ENCODE measurements at places on chromosomes 1 and 21.

DNA sequence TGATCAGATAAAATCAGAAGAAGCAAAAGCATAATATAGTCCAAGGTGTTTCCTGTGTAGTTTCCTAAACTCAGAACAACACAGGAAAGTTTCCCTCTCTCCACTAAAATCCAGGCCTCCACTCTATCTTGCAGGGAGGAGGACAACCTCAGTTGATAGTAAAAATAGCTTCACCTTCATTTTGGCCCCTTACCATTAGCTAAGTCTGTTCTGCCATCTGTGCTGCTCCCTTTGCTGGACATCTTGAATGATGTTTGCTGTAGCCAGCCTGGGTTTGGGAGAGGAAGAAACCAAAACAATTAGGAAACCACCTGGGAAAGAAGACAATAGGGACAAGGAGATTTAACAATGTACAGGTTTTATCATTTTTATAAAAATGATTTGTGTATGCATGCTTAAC is 18.6 kb downstream of the DCAF8 start:
- no peak for DNase-seq

DNA sequence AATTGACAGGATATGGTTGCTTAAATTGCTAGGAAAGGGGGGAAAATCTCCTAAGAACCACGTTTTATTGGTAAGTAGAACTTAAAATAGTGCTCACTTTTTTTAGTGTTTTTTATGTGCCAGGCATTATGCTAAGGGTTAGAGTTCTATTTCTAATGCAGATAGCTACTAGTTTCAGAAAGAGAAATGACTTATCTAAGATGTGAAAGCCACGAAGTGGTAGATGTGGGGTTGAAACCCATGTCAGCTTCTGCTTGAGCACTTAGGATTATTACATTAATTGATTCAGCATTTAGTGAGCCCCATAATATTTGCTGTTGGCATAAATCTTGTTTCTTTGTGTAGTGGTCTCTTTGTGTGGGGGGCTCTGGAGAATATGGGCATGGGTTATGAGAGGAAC is 24.7 kb downstream of the CACHD1 start:
- no peak for DNase-seq

GRCh38 chr1:181896824-181897223 is 164.7 kb downstream of the ZNF648 start:
- DNase-seq, result no peak

DNA sequence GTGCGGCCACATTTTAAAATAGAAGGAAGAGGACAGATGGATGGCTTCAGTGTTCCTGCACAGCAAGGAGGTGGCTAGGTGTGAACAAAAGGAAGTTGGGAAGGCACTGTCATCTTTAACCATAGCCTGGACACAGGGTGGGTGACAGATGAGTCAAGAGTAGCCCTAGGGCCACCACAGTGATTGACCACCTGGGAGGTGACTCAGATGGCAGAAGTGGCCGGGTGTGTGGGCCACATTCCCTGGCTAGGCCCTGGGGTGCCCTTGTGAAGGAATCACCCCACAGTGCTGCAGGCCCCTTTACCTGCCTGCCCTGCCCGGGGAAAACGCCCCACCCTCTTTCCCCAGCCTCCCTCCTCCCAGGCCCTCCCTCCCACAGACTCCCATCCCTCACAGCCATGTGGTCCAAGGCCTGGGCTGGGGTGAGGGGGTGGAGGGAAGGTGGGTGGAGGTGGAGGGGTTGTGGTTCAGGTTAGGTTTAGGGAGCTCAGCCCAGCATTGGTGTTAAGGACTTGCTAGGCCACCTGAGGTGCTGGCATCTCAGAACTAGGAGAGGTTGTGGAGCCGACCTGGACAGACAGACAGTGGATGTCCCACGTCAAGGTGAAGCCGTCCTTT is 59.1 kb downstream of the SPSB1 start:
- DNase-seq, result no peak

DNA sequence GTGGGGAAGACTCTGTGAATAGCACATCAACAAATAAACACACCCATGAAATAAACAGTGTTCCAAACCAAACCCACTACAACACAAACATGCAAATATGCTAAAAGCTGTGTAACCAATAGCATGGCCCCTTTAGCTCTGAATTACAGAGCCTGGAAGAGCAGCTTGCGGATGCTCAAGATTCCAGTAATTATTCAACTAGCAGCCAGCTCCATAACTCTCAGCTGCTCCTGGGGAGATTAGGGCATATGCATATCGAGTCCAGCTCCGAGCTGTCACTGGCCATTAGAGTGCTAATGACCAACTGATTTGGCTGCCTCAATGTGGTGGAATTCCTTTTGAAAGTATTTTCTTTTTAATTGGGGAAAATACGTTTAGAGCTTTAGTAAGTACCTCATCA is 207.1 kb downstream of the HHAT start:
- no peak for DNase-seq

- no peak for DNase-seq
Observed at GRCh38 chr1:225539575-225539974, 111.7 kb upstream of the LBR start.

GRCh38 chr1:156119503-156120209 is 5.1 kb downstream of the LMNA start:
- DNase-seq, result no peak

DNA sequence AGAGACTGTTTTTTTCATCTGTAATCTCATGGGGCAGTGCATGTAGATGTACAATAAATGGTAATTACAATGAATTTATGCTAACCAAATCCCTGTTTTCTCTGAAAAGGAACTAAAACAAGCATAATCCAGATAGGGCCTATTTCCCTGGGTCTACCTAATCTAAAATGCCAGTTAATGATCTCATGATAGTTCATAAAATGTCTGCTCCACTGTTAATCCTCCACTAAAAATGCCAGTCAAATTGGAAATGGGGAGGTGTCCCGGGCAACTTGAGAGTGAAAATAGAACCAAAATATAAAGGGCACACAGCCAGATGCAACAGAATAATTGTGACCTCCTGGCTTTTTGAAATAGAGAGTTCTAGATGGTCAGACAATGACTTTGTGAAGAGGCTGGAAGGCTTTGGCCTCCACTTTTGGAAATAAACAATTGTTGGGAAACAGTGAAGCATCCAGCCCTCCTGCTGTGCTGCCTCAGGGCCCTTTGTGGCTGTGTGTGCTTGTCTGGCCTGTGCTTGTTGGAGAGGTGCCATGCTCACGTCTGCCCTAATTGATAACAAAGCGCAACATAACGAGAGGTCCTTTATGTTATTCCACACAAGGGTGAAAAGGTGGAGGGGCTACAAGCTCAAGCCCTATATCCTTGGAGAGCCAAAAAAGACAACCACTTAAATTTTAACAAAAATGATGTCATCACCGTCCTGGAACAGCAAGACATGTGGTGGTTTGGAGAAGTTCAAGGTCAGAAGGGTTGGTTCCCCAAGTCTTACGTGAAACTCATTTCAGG is 97.7 kb downstream of the ATP5PO start:
- DNase-seq, result peak; percentile 71

GRCh38 chr1:69321311-69321710 is 246.4 kb upstream of the LRRC7 start:
- peak; percentile 7 for DNase-seq

DNA sequence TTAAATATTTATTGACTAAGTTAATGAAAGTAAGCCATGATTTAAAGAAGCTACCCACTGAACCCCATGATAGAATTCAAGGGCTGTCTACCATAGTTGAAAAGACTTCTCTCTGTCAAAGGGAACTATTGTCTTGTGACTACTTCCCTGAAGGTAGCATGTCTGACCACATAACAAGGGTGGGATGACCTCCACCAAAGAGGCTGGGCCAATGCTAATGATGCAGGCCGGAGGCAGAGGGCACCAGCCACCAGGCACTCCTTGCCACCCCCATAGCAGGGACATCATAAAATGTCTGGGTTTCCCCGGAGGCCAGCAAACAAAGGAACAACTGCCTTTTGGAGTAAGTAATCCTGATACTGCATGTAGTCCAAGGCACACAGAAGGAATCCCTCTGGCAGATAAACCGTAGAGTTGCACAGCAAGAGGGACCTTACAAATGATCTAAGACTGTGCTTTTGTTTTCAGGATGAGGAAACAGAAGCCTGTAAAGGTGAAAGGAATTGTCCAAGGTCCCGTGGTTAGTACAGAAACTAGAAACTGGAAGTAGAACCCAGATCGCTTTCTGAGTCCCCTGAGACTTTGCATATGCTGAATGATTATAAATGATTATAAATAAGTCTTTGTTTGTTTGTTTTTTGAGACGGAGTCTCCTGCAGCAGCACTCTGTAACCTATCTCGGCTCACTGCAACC is 33.5 kb upstream of the ITPKB start:
- no peak for DNase-seq

DNA sequence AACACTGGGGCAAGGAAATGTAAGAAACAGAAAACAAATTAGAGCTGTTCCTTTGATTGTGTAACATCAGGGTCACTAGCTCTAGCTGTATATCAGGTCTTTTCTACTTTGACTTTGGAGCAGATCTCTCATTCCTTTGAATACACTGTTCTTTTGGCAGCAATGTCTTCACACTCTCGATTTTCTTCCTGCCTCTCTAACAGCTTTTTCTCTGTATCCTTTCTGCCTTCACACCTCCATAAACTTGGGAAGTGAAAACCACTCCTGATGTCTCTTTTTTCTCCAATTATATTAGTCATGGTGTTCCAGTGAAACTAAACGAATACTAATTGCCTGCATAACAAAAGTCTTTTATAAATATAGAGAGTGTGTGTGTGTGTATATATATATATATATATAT is 1458.0 kb downstream of the NCAM2 start:
- no peak for DNase-seq

DNA sequence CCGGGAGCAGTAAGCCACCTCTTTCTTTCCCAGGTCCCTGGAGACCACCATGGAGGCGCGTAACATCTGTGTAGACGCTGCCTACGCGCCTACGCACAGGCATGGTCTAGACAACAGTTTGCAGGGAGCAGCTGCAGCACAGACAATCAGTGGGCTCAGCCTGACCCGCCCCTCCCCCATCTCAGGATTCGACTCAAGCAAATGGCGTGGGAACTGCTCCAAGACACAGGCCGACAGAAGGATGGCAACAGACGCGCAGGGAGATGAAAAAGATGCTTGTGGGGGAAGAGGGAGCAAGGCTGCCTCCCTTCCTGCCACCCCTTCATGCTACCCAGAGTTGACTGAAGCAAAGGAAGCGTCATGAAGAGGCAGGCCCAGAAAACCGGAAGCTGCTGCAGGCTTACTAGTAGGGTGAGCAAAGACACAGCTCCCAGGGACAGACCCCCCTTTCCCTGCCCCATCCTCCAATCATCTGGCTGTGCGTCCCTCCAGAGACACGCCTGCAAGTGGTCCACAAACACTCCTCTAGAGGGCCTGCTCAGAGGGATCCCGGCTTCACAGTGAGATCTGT is 19.5 kb downstream of the STK40 start:
- DNase-seq, result peak; percentile 49

DNA sequence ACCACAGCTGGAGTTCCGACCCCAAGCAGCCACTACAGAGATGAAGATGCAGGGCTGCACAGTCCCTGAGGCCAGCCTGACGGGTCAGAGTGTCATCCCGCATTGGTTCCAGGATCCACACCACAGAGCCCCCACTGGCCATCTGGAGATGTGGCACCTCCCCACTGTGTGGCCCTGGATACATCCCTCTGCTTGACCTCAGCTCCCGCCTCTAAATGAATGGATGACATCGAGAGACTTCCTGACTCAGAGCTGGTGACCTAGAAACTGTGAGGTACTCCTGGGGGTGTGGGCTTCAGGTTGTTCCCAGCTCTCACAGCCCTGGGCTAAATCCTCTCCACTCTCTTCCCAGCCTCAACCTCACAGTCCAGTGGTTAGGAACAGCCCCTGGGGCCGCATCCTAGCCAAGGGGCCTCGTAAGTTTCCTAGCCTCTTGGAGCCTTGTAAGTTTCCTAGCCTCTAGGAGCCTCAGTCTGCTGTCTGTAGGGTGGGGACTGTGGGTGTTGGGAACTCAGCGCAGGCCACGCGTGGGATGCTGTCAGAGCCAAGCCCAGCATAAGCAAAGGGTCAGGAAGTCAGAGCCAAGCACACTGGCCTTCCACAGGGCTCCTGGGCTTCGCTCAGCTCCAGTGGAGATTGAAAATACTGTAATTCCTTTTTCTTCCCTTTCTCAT is 87.5 kb upstream of the RUNX3 start:
- peak; percentile 73 for DNase-seq

DNA sequence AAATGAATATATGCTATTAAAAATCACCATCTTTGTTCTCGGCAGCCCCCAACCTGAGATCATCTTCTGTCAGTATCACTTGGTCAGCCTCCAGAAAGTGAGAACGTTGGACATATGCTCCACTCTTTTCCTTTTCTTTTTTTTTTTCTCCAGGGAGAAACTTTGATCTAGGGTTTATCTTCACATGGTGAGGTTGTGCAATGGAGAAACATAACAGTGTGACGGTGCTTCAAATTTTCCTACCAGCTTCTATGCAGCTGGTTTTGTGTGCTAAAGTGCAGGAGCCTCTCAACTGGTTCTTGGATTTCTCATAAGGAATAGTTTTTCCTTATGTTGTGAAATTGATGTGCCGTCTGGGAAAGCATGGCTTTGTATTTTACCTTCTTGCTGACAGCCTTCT is 1202.9 kb downstream of the NCAM2 start:
- DNase-seq, result no peak

- no peak for DNase-seq
Observed at GRCh38 chr1:208329300-208329699, 85.1 kb upstream of the PLXNA2 start.

GRCh38 chr1:107942814-107943213 is 22.2 kb downstream of the VAV3 start:
- no peak for DNase-seq

DNA sequence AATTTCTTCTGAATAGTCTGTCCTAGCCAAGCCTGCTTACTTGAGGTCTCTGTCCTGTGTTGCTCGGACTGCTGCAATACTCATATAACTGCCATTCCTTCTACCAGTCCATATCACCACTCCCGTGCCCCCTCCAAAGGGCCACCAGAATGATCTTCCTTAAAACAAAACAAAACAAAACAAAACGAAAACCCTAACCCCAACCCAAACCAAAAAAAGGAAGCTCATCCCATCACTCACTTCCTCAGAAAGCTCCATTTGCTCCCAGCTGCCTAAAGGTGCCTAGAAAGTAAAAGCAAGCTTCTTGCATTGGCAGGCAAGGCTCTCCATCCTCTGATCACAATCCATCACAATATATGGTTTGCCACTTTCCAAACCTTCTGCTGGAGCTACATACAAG is 20.3 kb downstream of the USP24 start:
- no peak for DNase-seq

DNA sequence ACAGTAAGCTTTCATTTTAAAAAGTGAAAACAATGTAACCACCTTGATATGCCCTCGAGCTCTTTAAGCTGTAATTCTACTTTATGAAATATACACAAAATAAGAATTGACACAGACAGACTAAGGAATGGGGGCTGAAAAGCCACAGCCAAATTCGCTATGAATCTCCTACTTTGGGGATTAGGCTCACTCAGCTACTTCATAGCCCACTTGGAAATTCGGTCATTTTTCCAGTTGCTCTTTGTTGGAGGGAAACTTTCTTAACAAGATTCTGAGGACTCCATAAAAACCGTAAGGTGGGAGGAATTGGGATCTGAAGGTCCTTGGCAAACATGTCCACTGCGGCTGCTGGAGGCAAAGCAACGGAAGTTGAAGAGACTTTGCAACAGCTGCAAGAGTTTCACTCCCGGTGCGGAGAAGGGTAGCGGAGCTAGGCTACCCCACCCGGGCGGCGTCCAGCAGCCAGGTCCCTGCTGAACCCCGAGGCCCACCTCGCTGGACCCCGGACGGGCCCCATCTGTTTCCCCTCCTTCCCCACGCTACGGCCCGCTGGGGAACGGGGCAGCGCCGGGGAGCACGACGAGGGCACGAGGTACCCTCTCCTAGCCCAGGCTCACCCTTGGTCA is 634 bp downstream of the MYCBP start:
- DNase-seq, result no peak
